ENCODE measurements at places on chromosomes 1 and 21.

DNA sequence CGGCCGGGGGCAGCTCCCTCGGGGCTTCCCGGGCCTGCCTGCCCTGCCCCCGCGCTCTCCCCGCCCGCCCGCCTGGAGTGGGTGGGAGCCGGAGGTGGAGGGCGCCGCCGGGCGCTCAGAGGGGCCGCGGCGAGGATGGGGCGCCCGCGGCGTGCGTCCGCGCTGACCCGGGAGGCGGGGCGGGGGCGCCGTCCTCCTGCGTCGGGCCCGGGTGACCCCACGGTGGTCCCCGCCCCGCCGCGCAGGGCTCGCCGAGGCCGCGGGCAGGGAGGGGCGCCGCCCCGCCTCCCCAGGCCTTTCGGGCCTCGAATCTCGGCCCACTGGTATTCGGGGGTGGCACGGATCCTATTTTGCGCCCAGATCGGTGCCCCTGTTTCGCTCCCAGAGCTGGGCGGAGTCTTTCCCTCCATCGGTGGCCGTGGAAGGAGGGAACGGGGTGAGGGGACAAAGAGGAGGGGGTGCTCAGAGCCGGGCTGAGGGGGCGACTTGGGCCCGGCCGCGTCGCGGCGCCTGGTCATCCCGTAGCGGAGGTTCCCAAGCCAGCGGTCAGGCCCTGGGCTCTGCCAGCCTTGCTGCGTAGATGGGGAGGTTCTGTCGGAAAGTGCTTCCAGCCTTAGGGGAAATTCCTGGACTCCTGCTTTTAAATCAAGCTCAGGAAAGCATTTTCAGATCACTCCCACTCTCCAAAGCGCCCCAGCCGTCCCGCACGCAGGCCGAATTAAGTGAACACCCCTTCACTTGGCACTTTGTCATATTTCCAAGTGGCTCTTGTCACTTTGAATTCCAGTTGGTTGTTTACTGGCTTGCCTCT, 545 bp downstream of the PATJ start:
- no peak for DNase-seq

DNA sequence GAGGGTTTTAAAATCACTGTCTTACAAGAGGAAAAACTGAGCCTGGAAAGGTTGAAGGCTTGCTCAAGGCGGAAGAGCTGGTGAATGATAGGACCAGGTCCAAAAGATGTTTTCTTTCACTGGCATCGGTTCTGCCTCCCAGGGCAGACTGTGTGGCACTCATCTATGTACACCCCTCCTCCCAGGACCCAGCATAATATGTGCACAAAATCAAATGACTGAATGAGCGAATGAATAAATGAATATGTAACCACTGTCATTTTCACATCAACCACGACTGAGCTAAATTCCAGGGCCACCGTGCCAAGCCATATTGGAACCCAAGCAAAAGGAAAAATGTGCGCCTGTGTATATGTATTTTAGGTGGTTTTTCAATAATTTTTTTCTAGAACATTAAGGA, 99.3 kb upstream of the ZBTB40 start:
- DNase-seq: no peak

GRCh38 chr21:37370152-37371040, 3.8 kb downstream of the DYRK1A start:
- no peak for DNase-seq

DNA sequence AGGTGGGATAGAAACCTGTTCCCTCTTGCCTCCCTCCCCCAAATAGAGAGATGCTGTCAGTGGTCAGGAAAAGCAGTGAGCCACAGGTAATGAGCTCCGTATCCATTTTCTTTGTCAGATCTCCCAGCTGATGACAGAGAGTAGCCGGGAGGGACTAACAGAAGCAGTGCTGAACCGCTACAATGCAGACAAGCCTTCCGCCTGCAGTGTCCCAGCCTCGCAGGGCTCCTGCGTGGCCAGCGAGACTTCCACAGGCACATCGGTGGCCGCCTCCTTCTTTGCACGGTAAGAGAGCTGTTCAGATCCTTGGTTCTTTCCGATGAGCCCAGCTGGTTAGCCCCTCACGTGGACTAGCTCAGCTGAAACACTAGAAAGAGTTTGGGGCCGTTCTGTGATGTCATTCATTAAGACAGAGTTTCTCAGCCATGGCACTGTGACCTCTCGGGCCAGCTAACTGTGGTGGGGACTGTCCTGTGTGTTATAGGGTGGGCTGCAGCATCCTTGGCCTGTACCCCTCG, 264.7 kb downstream of the KIF26B start:
- DNase-seq: no peak

DNA sequence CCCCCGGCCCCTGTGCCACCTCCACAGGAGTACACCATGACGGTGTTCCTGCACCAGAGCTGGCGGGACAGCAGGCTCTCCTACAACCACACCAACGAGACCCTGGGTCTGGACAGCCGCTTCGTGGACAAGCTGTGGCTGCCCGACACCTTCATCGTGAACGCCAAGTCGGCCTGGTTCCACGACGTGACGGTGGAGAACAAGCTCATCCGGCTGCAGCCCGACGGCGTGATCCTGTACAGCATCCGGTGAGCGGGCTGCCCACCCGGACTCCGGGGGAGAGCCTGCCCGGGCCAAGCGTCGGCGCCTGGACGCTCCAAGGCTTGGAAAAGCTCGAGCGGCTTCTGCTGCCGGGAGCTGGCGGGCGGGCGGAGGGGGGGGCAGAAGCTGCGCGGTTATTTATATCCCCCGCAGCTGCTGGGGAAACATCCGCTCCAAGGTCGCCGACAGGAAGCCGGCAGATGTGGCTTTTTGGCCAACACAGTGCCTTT, 6.4 kb downstream of the GABRD start:
- DNase-seq: no peak

- no peak for DNase-seq
Observed at GRCh38 chr1:35668506-35668905, 27.2 kb upstream of the PSMB2 start.

- no peak for DNase-seq
Observed at GRCh38 chr1:19081218-19081893, 124.9 kb upstream of the IFFO2 start.

DNA sequence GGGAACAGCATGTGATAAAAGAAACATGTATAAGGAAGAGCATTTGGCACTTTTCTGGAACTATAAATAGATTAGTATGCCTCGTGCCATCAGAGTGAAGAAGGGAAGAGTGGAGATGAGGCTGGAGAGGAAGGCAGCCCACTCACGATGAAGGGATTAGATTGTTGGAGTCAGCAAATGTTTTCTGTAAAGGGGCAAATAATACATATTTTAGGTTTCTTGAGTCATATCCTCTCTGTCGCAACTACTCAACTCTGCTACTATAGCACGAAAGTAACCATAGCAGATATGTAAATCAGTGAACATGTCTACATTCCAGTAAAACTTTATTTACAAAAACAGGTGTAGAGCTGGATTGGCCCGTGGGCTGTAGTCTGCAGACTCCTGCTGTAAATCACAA, 147.8 kb downstream of the TENT5C start:
- DNase-seq: no peak

DNA sequence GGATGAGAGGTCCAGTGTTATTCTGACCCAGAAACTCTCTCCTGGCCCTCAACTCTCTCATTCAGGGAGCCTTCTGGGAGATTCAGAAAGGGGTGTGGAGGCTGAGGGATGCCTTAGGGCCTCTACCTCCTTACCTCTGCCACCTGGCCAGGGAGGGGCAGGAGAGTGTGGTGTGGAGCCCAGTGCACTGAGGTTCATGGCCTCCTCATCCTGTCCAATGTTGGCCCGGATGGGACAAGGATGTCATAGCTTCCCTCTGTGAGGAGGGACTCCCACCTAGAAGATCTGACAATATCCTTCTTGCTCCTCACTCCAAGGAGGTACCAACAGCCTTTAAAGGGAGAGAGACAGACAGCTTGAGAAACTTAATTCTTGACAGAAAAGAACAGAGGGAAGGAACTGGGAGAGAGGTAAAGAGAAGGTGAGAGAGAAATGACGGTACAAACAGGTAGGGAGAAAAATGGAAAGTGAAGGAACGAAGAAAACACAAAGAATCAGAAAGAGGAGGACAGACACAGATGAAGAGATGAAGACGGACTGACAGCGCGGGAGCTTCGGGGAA, 779 bp downstream of the BEND5 start:
- DNase-seq: no peak

- no peak for DNase-seq
Observed at GRCh38 chr21:42096566-42096965, 25.4 kb downstream of the UMODL1 start.

All from activated CD4-positive, alpha-beta T cell treated with anti-CD3 and anti-CD28 coated beads for 4 hours (primary cell).